Fibroblast of the conjunctiva (primary cell): ENCODE measurements at places on chromosomes 4 and X.

DNA sequence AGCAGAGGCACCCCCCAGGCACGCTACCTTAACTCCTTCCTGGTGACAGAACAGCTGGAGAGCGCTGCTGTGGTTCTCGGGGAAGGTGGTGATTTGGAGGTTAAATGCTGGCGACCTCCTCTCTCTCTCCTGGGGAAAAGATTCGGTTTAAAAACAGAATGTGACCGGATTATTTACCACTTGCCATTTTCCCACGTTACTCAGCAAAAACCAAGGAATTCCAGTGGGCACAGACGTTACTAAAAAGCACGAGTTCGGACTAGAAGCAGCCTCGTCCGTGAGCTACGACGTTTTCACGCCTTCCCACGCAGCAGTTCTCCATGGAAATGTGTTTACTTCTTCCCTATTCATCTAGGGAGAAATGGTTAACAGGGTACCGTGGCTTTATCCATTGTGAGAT lies 32.3 kb upstream of the C4orf50 start:
- no peak for DNase-seq

- no peak for DNase-seq
These were observed 140.2 kb downstream of the MOSPD2 start for GRCh38 chrX:15013461-15013860.

DNA sequence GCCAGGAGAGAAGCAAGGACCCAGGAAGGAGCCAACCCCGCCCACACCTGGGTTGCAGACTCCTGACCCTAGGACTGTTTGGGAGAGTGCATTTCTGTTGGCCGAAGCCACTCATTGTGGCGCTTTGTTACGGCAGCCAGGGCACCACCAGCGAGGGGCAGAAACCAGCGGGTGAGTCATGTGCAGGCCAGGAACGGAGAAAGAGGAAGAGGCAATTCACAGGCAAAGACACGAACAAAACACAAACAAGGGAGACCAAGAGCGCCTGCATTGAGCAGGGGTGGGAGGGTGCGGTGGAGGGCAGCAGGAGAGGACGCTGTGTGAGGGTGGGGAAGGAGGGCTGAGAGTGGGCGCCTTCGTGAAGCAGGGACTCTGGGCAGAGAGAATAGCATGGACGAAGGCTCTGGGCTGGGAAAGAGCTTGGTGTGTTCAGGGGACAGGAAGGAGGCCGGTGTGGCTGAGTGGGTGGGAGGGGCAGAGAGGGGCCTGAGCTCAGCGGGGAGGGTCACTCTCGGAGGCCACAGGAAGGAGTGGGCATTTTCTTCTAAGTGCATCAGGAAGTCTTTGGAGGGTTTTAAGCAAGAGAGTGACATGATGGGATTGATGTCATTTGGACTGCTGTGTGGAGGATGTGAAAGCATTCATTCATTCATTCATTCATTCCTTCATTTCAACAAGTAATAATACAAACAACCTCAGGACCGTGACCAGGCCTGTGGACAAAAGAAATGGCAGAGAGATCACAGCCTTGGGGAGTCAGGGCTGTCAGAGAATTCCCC lies 12.2 kb upstream of the WFS1 start:
- DNase-seq: no peak

GRCh38 chr4:88093874-88094273 lies 64.6 kb downstream of the ABCG2 start:
- no peak for DNase-seq

- no peak for DNase-seq
These were observed 208.3 kb upstream of the MID1 start for GRCh38 chrX:10828640-10829039.
